PC-3 (cell line): ENCODE measurements at places on chromosomes 13 and 19. TPM values are rescaled to one million over a fixed set of nuclear protein-coding genes. Genes with fewer than 3 reads are reported as not detected.

ZNF556 gene
- 0.04 TPM in 1 of 2 replicates, not detected in the other for total RNA-seq

HNRNPM gene
- total RNA-seq, result 165 and 287 TPM in 2 replicates

GRCh38 chr19:35506011-35506410, 7.4 kb downstream of the DMKN start:
- H3K36me3 ChIP-seq, result no peaks in the 10 kb centered on the region
- H3K4me3 ChIP-seq, result no peak overlapping the region
- peaks cover 13% of the 10 kb centered on the region; the same call in 1 of the 2 replicates for H3K4me1 ChIP-seq
- no peaks in the 10 kb centered on the region for H3K27me3 ChIP-seq
- H3K27ac ChIP-seq, result no peak overlapping the region

DNA sequence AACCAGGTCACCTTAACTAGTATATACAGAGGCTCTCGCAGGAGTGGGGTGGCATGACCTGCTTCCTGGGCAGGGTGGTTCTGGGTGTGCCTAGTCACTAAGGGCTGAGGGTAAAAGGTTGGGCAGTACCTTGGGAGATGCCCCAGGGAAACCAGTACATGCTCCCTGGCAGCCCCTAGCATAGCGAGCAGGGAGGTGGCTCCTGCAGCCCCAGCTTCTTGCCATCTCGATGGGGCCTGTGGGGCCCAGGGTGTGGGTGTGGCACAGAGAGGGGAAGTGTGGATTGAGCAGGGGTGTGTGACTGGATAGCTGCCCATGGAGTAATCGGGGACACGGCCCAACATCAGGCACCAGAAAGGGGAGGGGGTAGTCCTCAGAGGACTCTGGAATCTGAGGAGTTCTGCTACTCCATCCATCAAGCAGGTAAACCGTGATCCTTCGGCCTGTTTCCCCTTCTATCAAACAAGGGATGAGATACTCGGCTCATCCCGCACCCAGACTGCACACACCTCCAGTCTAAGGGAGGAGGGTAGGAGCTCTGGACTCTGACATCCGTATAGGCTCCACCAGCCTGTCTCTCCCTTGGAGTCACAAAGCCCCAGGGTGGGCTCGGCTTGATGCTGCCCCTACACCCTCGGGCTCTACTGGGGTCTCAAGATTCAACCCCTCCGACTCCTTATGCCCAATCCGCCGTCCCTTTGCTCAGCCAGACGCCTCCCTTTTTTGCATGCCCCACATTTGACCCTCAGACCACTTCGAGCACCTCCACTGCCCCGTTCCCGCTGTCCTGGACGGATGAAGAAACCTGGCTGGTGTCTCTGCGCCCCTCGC, 1.1 kb downstream of the ZBTB45 start:
- peak overlapping the region; percentile 89 for H3K4me3 ChIP-seq
- peaks cover 16% of the 10 kb centered on the region for H3K4me1 ChIP-seq
- peak overlapping the region; percentile 65 for H3K27ac ChIP-seq
- H3K36me3 ChIP-seq, result peaks cover 17% of the 10 kb centered on the region
- peak; percentile 4 for DNase-seq
- H3K27me3 ChIP-seq, result no peaks in the 10 kb centered on the region

DNA sequence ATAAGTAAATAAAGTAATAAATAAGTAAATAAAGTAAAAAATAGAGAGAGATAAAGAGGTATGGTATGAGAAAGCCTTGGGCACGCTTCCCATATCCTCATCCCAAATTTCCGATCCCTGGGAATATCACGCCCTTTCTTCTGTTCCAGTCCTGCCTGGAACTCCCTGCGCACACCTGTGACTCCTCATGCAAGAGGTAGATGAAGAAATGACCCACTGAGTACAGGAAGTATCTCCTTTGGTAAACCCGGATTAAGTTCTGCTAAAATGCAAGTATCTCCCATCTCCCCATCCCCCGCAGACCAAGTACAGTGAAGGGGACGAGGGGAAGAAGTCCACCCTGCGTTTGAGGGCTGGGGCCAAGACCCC, 399 bp upstream of the ZNF136 start:
- H3K4me1 ChIP-seq, result peaks cover 5% of the 10 kb centered on the region; the same call in 1 of the 2 replicates
- no peaks in the 10 kb centered on the region for H3K27me3 ChIP-seq
- H3K27ac ChIP-seq, result no peak overlapping the region
- no peak for DNase-seq
- H3K36me3 ChIP-seq, result peaks cover 27% of the 10 kb centered on the region
- H3K4me3 ChIP-seq, result peak overlapping the region; percentile 94

- H3K4me1 ChIP-seq, result peaks cover 60% of the 10 kb centered on the region
- H3K36me3 ChIP-seq, result no peaks in the 10 kb centered on the region
- H3K27me3 ChIP-seq, result no peaks in the 10 kb centered on the region
- H3K4me3 ChIP-seq, result no peak overlapping the region
- peak overlapping the region; percentile 100 for H3K27ac ChIP-seq
These were observed 277.1 kb downstream of the KLF5 start for GRCh38 chr13:73335944-73336343.

DNA sequence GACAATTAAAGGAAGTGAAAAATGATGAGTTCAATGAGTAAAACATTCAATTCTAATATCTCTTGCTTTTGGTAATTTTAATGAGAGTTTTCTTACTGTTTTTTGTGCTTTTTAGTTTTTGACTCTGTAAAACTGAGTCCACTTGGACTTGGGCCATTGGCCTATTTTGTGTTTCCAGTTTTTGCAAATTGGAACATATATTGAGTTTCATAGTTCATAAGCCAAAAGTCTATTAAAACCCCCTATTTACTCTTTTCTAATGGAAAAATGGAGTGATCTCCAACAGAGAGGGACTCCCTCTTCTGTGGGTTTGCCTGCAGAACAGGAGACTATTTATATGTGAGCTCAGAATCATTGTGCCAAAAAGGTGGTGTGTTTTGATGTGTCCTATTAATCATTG, 219.7 kb upstream of the SPRY2 start:
- H3K36me3 ChIP-seq, result no peaks in the 10 kb centered on the region
- DNase-seq, result no peak
- no peak overlapping the region for H3K4me3 ChIP-seq
- H3K27ac ChIP-seq, result no peak overlapping the region
- no peaks in the 10 kb centered on the region for H3K27me3 ChIP-seq

GRCh38 chr19:40523322-40524047, 53.2 kb upstream of the SHKBP1 start:
- no peak overlapping the region for H3K4me3 ChIP-seq
- DNase-seq, result peak; percentile 66
- H3K4me1 ChIP-seq, result no peaks in the 10 kb centered on the region
- H3K36me3 ChIP-seq, result no peaks in the 10 kb centered on the region
- no peak overlapping the region for H3K27ac ChIP-seq

GRCh38 chr13:33119856-33120543, 103.8 kb downstream of the KL start:
- peak overlapping the region; percentile 79 for H3K27ac ChIP-seq
- peak; percentile 96 for DNase-seq
- H3K36me3 ChIP-seq, result peaks cover 26% of the 10 kb centered on the region
- H3K27me3 ChIP-seq, result no peaks in the 10 kb centered on the region

DNA sequence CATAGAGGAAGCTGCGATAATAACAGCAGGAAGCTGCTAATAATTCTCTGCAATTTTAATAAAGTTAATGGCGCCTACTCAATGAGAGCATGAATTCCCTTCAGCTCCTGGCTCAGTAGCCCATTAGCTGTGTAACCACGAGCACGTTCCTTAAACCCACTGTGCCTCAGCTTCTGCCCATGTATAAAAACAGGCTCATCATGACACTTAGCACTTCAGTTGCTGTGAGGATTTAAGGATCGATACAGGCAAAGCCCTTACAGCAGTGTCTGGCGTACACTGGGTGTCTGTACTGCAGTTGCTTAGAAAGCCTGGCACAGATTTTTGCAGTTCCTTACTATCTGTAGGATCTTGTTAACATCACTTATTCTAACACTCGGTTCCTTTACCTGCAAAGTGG, 673.4 kb upstream of the ARGLU1 start:
- no peak overlapping the region for H3K27ac ChIP-seq
- H3K4me3 ChIP-seq, result no peak overlapping the region
- no peak for DNase-seq
- H3K4me1 ChIP-seq, result no peaks in the 10 kb centered on the region
- no peaks in the 10 kb centered on the region for H3K36me3 ChIP-seq
- H3K27me3 ChIP-seq, result no peaks in the 10 kb centered on the region
